ENCODE measurements at places on chromosomes 3 and 15. TPM values are rescaled to one million over a fixed set of nuclear protein-coding genes. Genes with fewer than 3 reads are reported as not detected.

ZDHHC3 gene
- 25.6 TPM for total RNA-seq

PRR20G gene
- total RNA-seq = not detected

TTLL3 gene
- total RNA-seq = 13.6 TPM

DLEC1 gene
- total RNA-seq = under 0.01 TPM

ZPLD1 gene
- total RNA-seq = not detected

HYAL1 gene
- total RNA-seq = 2.6 TPM

TM4SF4 gene
- total RNA-seq = not detected

TTLL13 gene
- not detected for total RNA-seq

PPIB gene
- total RNA-seq = 199 TPM

TMC3 gene
- total RNA-seq = not detected

AMIGO3 gene
- under 0.01 TPM for total RNA-seq

GOLGA8H gene
- total RNA-seq = 0.52 TPM

CPNE9 gene
- 0.52 TPM for total RNA-seq

TJP1 gene
- total RNA-seq = 53.2 TPM

CAPN3 gene
- total RNA-seq = 675 TPM

MOBP gene
- not detected for total RNA-seq

C15orf62 gene
- total RNA-seq = not detected

CSTA gene
- total RNA-seq = 0.52 TPM

ISLR gene
- 85.6 TPM for total RNA-seq

CNTN3 gene
- total RNA-seq = 3.7 TPM

GRK7 gene
- not detected for total RNA-seq

BFSP2 gene
- 2.1 TPM for total RNA-seq

KCNMB3 gene
- total RNA-seq = 2.6 TPM

SLC28A1 gene
- 0.52 TPM for total RNA-seq

HCN4 gene
- total RNA-seq = under 0.01 TPM

ASB14 gene
- not detected for total RNA-seq

GOLGA8R gene
- total RNA-seq = 3.1 TPM

CACNA1D gene
- 5.7 TPM for total RNA-seq

CHAC1 gene
- 0.52 TPM for total RNA-seq

P2RY14 gene
- 1.6 TPM for total RNA-seq

NPAP1 gene
- total RNA-seq = not detected

COL6A5 gene
- total RNA-seq = not detected

FILIP1L gene
- total RNA-seq = 29.2 TPM

RETNLB gene
- not detected for total RNA-seq

CFAP161 gene
- 5.7 TPM for total RNA-seq

TM4SF1 gene
- total RNA-seq = 81.4 TPM

PLSCR5 gene
- not detected for total RNA-seq

CEP63 gene
- total RNA-seq = 60.5 TPM
